ENCODE measurements at places on chromosomes 2 and 18.

- no peak for DNase-seq
Measured at GRCh38 chr18:59664329-59664728, 32.9 kb downstream of the CCBE1 start.

DNA sequence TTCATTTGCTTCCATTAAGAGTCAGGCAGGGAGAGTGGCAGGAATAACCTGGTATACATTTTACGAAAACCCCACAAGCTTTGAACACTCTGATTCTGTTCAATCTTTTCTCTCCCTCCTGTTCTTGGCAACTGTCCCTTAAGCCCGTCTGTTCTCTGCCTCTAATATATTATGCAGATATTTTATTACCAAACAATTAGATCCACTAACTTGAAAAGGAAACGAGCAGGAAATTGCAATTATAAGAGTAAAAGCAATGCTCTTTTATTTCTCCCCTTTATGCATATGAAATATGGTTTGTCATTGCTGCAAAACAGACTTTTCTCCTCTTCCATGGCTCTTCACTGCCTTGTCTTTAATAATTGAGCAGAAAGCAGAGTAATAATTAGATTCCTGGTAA is 149.1 kb upstream of the CELF4 start:
- no peak for DNase-seq

DNA sequence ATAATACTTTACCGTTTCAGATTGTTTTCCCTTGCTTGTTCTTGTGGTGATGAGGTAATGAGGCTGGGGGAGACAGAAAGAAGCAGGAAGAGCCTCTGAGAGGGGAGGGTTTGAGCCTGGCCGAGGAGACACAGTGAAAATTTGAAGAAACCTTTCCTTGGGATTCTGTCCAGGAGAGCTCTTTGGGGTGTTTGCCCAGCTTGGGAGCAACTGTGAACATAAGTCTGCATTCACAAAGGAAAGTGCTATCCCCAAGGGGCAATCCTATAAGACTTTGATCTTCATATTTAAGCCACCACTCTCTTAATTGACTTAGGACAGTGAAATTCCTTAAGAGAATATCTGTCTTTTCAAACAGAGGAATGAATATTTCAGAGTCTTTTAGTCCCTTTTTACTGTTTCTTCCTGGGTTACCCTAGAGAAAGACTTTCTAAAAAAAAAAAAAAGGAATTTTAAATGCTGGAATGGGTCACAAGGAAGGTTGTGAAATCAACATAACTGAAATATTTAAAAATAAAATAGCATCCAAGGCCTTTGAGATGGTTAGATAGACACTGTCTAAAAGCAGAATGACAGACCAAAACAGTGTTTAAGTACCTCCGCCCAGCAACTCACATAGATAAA is 52.5 kb upstream of the STAM2 start:
- DNase-seq: no peak

GRCh38 chr2:178674122-178674521 is 133.1 kb downstream of the TTN start:
- no peak for DNase-seq

DNA sequence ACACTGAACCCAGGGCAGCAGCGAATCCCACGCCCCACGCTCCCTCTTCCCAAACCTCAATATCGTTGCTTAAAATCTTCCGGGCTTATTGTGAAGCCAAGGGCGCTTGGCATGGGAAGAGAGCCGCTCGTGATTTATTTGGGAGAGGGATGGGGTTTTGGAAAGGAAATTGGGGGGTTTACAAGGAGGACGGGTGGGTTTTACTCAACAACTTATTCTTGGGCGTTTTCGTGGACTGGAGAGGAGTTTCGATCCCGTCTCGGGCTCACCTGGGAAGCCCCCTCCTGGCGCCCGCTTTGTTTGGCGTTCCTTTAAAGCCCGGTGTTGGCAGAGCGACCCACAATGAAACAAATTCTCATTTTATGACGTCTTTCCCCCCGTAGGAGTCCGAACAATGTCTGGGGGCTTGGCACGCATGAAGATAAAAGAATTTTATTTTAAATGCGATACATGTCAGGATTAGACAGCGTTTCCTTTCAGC is 135.3 kb downstream of the INSIG2 start:
- DNase-seq: no peak

GRCh38 chr2:129297430-129297829 is 682.0 kb upstream of the RAB6C start:
- DNase-seq: no peak

DNA sequence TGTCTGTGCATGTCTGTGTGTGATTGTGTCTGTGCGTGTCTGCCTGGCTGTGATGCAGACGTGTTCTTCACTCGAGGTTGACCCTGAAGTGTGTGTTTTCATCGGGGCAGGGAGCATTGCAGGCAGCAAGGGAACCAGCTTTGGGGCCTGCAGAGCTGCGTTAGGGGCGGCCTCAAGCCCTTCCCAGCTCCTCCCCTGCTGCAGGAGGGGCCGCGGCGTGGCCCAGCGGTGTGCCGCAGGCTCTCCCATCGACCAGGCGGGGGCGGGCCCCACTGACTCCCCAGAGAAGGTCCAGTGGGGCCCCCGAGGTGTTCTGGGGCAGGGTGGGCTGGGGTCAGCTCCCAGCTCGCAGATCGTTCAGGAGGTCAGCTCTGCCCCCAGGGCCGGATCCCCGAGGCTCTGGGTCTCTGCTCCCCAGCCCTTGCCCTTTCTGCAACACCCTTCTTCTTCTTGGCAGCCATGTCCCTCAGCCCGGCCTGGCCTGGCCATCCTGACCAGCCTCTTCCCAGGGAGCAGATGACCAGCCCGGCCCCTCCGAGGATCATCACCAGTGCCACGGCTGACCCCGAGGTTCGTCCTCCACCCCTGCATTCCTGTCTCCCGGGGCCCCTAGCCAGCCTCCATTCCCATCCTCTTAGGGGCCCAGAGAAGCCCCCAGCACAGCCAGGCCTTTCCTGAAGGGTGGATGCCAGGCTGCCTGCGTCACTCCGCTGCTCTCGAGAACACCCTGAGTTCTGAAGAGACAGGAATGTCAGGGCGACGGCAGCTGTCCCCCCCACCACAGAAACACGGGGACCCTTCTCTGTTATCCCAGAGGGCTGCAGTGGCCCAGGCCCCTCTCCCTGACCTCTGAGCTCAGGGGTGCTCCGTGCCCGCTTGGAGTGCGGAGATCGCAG is 11.1 kb upstream of the KLHL30 start:
- no peak for DNase-seq

GRCh38 chr2:203993560-203993959 is 57.0 kb downstream of the ICOS start:
- DNase-seq: no peak

Data from T follicular helper cell (primary cell).